ENCODE measurements at places on chromosomes 11 and 22.

GRCh38 chr11:46527591-46528130 lies 66.2 kb downstream of the AMBRA1 start:
- DNase-seq, result no peak

GRCh38 chr22:19483481-19484244 lies 3.9 kb downstream of the CDC45 start:
- DNase-seq, result no peak

GRCh38 chr11:108340973-108341372 lies 118.1 kb downstream of the ATM start:
- no peak for DNase-seq

DNA sequence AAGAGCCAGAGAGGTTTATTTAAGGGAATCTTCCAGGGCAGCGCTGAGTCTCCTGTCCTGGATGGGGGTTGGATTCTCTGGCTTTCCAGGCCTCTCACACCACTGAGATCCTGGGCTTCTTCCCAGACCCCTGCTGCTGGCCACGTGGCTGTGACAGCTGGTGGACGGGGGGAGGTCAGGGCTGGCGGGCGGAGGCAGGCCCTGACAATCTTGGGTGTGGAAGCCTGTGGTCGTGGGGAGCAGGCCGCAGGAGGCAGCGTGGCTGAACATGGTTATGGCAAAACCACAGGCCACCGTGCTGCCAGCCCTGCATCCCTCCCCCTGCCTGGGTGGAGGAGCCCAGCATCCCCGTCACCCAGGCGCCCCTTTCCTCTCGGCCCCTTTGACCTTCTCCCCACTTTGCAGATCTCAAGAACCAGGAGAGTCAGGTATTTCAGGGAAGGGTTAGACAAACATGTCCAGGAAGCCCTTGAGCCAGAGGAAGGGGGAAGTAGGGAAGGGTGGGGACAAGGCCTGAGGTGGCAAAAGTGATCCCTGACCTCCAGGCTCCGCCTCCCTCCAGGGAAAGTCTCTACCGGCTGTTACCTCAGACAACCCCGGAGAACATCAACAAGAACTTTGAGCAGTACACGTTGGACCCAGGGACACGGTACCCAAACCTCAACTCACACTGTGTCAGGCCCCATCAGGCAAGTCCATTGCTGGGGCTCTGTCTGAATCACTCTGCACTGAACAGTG lies 111.8 kb downstream of the MICAL2 start:
- no peak for DNase-seq

- DNase-seq, result no peak
These were observed 67.8 kb downstream of the GGTLC2 start for GRCh38 chr22:22712092-22712658.

DNA sequence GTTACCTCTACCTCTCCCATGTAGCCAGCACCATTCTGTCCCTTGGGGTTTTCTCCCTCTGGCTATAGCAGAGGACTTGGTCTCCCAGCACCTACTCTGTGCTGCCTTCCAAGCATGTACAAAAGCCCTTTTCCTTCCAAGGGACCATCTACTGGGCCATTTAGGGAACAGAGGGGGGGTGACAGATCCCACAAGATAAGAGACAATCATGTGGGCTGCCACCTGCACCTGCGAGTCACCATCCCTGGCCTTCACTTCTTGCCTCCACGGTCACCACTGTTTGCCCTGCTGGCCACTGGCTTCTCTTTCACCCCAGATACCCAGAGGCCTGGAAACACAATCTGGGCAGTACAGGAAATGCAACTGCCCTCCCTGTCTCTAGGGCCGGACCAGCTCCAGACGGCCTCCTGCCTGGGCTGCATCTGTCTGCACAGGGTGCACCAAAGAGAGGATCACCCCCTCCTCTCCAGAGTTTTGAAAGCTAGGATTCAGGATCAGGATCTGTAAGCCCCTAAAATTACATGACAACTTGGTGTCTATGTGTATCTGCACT lies 160.8 kb upstream of the NECTIN1 start:
- DNase-seq, result no peak

DNA sequence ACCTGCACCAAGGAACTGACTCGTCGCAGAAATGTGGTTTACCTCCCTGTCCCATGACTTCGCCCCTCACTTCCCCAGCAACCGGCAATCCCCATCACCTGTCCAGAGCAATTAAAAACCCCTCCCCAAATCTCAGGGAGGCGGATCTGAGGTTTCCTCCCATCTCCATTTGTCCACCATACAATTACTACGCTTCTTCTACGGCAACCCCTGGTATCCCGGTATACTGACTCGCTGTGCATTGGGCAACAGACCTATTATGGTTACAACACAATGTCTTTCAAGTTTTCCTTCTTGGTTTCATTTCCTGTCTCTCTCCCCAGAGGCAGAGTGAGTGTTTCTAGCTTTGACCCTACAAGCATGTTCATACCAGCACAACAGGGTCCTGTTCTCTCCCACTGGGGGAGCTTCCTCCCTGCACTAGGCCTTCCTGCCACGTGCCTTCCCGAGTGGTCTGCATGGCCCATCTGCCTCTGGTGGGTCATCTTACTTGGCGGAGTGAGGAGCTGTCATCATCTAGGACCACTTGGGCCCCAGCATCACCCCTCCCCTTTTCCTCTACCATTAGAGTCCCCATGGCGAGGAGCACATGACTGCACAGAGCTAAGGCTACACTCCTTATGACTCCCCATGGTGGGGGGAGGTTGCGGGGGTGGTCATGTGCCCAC lies 30.3 kb upstream of the NAP1L4 start:
- no peak for DNase-seq

GRCh38 chr11:62678770-62679696 lies at the start of gene UBXN1:
TSS of gene UBXN1 (minus strand) at chr11:62679073. CDS start at chr11:62678923, 150 bp downstream.
- peak; percentile 85 for DNase-seq

- DNase-seq, result no peak
These were observed 19.2 kb downstream of the PIM3 start for GRCh38 chr22:49979587-49980264.

GRCh38 chr11:75163921-75164849 lies 13.3 kb downstream of the SLCO2B1 start:
- DNase-seq, result no peak

GRCh38 chr11:45518833-45519535 lies 146.4 kb downstream of the CHST1 start:
- DNase-seq, result no peak

DNA sequence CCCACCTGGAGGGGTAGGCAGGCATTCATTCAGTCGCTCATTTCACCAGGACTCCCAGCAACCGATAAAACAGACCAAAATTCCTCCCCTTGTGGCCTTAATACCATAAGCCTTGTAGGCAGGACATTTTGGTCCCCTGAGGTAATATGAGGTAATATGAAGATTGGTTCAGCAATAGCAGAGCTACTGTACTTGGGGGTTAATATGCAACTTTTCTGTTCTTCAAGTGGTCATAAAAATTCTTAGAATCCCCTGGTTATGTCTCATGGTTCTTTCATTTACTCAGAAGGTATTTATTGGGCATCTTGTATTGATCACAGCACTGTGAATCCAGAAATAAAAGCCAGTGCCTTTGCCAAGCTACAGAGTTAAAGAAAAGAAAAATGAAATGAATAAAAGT lies 29.8 kb downstream of the SHISA8 start:
- no peak for DNase-seq

DNA sequence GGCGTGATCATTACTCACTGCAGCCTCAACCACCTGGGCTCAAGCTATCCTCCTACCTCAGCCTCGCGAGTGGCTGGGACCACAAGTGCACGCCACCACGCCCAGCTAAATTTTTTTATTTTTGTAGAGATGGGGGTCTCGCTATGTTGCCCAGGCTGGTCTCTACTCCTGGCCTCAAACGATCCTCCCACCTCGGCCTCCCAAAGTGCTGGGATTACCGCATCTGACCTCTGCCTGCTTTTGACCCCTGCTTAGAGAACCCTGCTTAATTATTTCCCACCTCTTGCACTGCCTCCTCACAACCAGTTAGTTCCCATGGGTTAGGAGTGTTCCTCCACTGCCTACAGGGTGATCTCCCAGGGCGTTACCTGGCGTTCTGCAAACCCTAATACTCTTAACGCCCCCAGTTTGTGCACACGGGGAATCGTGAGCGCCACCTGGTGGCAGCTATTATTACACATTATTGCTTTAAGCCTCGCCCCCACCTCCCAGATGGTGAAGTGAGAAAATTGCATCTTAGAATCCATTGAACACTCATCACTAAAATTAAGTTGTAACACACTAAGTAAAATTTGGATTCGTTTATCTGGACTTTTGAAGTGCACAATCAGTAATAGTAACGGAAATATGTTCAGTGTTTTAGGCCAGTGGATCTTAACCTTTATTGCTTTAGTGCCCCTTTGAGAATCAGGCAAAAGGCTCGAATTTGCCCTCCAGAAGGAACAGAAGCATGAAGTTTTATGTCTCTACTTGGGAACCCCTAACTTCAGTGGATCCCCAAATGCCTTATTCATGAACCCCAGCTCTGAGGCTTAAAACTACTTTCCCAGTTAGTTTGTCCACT lies 61.4 kb upstream of the ASPHD2 start:
- DNase-seq, result peak; percentile 44

- DNase-seq, result no peak
These were observed 120.2 kb upstream of the TBCEL start for GRCh38 chr11:120903686-120904085.

GRCh38 chr22:44025171-44026065 lies 1.3 kb downstream of the PARVB start:
- DNase-seq, result no peak

- no peak for DNase-seq
These were observed 110.2 kb downstream of the RBFOX2 start for GRCh38 chr22:35918456-35918855.

DNA sequence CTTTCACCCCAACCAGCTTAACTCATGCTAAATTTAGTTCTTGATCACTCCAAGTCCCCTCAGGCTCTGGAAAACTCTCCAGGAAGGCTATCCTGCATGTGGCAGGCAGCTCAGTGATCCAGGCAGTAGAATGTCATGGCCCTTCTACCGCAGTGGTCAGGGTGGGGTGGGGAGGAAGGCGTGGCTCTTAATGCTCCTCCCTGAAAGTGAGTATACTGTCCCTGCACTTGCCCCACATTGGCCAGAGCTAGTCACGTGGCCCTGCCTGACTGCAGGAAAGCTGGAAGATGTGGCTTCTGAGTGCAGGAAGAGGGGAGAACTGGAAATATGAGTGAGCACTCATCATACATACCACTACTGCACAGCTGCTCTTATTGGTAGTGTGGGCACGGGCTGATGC lies 102.1 kb downstream of the GRAMD1B start:
- DNase-seq, result no peak

Data from activated T-cell treated with anti-CD3 and anti-CD28 coated beads for 24 hours (primary cell).